ENCODE measurements at places on chromosomes 2 and 18.

DNA sequence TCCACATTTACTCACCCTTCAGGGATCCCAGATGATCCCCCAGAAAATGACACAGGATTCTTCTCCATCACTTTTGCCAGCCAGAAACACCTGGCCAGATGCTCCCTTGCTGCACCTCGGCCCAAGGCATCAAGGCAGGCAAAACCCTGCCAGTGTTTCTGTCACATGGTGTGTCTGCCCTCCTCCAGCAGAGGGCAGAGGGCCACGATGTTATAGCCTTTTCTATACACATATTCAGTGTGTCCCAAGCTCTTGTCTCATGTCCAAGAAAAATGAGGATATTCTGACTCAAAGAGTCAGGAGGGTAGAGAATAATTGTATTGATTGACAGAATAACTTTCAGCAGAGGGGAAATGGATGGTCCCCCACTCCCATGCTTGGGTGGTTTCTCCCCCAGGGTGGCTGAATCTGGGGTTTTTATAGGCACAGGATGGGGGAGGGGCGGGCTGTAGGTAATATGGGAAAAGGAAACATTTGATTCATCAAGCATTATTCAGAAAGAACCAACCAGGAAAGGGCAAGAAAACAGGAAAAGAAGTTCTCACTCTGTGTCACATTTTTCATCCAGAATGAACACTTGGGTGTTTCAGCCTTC lies 933.9 kb downstream of the TRIB2 start:
- no peak for DNase-seq

GRCh38 chr2:102895376-102895775 lies 133.5 kb downstream of the TMEM182 start:
- no peak for DNase-seq

DNA sequence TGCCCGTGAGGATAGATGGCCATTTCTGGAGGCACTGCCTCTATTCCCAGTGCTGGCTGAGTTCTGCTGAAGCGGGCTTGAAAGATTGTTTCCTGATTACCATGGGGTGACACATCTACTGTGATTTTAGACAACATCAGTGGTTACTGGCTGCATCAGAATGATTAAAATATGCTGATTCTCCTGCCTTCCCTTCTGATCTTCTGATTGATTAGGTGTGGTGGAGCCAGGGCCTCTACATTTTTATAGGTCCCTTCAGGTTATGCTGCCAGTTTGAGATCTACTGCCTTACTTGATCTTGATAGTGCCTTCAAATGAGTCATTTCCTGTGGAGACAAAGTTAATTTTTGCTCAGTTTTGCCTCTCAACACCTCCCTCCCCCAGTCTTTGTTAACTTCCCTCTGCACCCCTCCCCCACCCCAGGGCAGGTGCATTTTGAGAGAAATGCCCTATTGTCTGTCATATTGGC lies 31.6 kb upstream of the SNORC start:
- no peak for DNase-seq

DNA sequence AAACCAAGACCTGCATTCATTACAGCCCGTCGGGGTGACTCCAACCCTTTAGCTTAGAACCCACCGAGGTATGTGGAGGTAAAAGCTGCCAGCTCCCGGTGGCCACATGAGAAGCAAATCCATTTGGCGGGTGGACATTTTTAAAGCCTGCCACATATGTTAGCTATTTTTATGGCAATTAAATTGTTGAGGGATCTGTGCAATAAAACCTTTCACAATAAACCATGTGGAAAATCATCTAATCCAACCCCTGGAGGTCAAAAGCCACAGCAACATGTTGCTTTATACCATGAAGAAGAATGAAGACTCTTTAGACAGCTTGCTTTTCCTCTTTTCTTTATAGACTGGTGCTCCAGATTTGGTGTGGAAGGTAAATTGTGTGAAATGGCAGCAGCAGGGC lies 176.3 kb downstream of the AGPS start:
- DNase-seq = no peak

GRCh38 chr18:23737578-23737977 lies 48.3 kb downstream of the LAMA3 start:
- DNase-seq = no peak
